GM18507 (cell line): ENCODE measurements at places on chromosomes 5 and 9.

DNA sequence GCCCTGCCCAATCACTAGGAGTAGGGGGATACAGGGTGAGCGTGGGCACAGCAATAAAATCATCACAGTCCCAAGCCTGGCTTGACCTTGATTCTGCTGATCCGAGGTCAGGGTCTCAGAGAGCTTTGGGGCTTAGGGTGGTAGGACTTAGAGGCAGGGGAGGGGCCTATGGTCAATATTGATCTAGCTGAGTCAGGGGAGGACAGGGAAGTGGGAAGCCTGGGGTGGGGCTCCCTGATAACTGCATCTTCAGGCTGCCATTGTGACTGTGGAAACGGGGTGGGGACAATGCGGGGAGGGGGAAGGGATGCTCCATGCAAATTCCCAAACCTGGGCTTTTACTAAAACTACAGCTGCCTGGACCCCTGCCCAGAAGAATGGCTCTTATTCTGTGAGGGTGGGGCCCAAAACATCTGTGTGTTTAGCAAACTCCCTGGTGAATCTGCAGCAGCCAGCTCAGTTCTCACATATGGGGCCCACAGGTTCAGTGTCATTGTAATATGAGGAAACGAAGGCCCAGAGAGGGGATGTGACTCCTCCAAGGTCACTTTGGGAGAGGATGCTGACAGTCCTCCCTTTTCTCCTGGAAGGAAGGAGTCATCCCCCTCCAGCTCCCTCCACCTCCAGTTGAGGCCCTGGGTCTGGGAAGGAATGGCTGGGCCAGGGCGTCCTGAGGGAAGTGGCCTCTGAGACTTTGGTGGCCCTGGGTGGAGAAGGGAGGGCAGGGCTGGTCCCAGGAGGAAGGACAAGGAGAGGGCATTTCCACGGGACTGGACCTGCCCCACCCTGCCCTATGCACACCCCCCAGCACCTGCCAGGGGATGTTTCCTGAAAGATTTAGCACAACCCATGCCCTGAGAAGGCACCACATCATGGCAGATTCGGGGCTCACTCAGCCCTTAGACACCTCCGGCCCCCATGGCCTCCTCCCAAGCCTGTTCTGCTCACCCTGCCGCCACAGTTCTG is 26.4 kb downstream of the SLC6A7 start:
- DNase-seq, result no peak

GRCh38 chr9:80157561-80157983 is 585.8 kb downstream of the TLE4 start:
- no peak for DNase-seq

DNA sequence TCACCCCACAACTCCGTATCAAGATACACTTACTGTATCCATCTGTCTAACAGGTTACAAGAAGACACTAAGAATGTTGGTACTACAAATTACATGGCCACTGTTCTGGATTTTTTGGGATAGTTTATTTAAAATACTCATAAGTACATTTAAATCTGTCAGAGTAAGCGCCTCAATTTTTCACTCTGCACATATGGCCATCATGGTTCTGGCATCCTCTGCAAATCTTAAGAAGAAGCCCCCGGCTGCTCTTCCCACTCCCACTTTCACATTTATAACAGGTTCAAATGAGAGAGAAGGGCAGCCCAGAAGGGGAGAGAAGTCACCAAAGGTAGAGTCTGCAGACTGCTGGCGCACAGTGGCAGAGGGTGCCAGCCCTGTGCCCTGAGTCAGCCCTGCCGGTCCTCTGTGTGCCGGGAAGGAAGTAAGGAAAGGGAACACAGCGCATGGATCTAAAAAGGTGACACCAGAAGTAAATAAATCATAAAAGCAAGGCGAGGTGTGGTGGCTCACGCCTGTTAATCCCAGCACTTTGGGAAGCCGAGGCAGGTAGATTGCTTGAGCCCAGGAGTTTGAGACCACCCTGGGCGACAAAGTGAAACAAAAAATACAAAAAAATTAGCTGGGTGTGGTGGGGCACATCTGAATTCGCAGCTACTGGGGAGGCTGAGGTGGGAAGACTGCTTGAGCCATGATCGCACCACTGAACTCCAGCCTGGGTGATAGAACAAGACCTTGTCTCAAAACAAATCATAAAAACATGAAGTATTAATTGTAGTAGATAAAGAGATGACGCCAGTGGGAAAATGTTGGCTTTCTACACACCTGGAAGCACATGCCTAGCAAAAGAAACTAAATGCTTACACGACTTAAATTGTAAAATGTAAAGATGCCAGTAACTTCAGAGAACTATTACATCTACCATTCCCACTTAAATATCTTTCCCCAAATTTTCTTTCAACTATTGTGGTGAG is 30.0 kb downstream of the RNF130 start:
- no peak for DNase-seq

- DNase-seq, result no peak
These were observed 153.6 kb downstream of the CACNA1B start for GRCh38 chr9:138031186-138031585.
